GM12864 (cell line): ENCODE measurements at places on chromosomes 6 and 20.

DNA sequence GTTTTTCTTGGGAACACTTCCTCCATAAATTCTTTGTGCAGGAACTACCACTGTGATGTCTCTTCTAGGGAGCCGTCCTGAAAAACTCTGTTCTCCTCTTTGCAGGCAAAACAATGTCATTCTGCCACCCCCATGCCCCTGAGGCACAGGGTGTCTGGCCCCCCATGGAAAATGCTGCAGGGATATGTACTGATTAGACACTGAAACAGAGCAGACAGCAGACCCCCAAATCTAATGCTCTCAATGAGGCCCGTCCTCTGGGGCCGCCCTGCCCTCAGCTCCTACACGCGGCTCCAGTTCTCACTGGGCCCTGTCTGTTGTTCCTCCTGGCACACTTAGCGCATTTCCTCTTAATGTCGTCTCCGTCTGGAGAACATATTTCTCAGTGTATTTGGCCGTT, 97.5 kb downstream of the LAMP5 start:
- no peak for DNase-seq

- no peak for DNase-seq
Observed at GRCh38 chr6:169853196-169854082, 102.0 kb downstream of the ERMARD start.

DNA sequence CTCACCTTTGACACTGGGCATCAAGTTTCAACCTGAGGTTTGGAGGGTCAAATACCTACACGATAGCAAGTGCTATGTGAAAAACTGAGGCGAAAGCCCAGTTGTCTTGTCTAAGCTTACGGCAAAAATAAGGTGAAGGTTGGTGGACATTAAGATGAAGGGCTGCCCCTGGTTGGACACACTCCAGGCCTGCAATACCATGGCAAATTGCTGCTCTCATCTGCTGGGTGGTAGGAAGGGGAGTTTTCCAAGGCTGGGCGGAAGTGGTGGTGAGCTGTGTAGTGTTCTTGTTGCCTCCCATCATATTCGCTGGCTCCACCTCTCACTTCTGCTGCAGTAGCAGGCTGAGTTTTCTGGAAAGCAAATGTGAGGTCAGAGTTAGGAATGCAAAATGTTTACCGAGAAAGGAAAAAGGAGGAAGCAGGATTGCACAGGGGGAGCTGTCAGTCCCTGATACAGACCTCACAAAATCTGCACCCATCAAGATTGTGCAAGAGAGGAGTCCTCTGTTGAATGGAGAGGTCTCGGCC, 33.7 kb downstream of the SCP2D1 start:
- DNase-seq, result no peak

DNA sequence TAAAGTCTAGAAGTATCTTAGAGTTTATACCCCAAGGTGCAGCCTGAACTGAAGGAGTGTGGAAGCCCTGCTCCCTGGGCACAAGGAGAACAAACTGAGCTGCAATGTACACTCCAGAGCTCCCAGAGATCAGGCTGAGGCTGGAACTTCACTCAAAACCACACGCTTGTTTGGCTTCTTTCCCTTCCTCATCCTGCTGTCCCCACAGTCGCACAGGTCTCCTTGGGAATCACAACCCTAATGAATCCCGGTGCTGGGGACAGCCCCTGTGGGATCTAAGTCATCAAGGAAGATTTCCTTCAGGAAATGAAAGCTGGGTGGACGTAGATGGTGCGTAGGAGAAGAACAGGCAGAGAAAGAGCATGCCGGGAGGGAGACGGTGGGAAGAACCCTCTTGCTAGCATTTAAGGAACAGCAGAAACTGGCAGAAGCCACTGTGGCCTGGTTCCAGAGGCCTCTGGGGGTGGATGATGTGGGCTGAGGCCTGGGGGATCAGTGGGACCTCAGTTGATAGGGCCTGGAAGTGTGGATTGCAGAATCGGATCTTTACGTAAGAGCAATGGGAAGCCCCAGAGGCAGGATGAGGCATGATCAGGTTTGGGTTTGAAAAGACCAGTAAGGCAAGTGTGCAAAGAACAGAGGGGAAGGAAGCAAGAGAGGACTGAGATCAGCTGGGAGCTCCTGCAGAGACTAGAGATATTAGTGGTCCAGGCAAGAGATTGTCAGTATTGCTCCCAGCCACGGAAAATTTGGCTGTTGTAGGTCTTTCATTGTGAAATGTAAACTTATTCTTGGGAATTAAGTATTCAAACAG, 21.4 kb downstream of the CYP24A1 start:
- no peak for DNase-seq

DNA sequence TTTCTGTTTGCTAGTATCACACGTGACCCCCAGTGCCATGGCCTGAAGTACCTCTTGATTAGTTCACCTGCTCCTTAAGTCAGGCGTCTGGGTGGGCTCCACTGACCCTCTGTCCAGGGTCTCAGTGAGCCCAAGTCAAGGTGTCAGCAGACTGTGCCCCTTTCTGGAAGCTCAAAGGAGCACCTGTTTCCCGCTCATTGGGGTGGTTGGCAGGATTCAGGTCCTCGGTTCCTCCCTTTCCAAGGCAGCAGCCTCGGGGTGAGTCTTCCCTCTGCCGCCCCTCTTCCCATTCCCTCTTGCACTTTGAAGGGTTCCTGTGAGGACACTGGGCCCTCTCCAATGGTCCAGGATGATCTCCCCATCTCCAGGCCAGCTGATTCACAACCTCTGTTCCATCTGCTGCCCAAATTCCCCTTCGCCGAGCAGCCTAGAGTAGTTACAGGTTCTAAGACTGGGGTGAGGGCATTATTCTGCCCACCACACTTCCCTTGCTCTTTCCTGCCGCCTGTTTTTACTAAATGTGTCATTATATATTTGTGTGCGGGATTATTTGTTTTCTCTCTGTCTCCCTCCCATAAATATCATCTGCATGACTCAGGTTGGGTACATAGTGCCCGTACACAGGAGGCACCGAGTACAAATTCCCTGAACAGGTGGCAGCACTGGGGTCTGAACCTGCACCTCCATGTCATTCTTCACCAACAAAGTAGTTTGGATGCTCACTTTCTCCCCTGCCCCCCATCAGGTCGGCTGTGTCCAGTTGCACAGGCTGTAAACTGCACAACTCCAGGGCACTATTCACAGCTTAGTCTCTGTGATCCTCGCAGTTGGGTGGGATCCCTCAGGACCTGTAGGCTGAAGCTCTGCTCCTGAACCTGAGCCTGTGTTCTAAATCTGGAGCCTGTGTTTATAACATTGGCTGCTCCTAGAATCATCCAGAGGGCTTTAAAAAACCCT, 58.5 kb downstream of the RBM38 start:
- no peak for DNase-seq

DNA sequence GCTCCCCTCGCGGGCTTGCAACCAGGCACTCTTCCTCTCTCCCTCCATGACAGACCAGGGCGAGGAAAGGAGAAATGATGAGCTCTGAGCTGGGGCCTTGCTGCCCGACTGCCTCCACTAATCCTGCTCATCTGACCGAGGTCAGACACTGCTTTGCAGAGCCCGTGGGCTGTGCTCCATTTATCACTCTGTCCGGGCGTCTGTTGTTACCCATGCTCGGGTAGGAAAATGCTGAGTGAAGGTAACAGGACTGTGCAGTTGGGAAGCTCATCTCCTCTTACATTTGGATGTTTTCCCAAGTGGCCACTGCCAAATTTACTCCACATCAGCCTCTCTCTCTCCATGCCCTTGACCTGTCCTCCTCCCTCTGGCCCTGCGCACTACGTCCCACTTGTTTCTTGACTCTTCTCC, 14.6 kb downstream of the RPS6KA2 start:
- DNase-seq, result no peak

DNA sequence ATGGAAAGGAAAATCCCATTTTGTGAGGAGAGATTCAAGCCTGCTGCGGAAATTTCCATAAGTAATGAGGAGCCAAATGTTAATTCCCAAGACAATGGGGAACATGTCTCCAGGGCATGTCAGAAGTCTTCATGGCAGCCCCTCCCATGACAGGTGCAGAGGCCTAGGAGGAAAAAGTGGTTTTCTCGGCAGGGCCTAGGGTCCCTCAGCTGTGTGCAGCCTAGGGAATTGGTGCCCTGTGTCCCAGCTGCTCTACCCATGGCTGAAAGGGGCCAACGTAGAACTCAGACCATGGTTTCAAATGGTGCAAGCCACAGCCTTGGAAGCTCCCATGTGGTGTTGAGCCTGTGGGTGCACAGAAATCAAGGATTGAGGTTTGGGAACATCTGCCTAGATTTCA, 269.9 kb downstream of the TBC1D32 start:
- DNase-seq, result no peak

DNA sequence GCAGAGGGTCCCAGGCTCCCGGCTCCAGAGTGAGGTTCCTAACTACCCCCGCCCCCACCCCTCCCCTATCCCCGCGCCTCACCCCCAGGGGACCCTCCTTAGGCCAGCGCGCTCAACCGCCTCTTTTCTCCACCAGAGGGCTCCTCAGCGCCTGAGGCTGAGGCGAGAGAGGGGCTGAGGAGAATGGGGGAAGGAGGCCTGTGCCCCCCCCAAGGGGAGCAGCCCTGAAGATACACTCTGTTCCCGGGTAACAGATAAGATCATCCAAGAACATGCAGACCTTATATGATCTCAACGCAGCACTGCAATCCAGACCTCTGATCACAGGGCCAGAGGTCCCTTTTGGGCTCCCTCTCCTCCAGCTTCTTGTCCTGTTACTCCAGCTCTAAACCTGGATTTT, 43.3 kb upstream of the MRPS10 start:
- DNase-seq, result no peak

- no peak for DNase-seq
Observed at GRCh38 chr6:47434372-47435253, 43.0 kb upstream of the CD2AP start.

DNA sequence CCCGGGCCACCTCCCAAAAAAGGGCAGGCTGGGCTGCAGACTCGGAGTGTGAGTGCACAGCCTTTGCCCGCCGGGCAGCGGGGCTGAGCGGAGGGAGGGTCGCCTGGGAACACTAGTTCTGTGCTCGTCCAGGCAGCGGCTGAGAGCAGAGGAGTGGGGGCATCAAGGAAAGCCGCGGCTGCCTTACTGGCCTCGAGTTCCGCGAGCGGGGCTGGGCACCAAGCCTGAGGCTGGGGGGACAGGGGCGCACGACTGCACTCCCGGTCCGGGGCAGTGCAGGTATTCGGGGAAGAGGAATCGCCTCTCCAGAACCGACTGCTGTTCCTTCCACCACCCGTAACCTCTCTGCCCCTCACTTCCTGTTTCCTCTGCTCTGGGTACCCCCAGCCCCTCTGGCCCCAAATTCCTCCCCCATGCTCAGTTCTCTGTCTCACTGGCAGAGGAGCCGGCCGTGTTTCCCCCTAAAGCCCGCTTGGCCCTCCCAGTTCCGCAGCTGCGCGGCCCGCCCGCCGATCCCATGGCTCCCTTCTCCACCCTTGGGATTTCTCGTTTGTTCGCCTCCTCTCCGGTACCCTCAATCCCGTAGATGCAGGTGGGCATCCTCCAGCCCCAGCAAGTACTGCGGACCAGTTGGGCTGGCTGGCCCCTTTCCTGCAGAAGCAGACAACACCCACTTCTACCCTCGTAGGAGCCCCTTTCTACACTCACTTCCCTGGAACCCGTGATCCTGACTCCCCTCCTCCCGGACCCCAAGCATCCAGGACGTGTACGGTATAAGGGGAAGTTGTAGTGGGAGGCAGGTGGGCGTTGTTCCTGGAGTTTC, 5.1 kb downstream of the RING1 start:
- no peak for DNase-seq

- DNase-seq, result no peak
Observed at GRCh38 chr6:64477391-64477790, 841.8 kb downstream of the PHF3 start.

GRCh38 chr20:54257071-54257816, 49.4 kb downstream of the PFDN4 start:
- DNase-seq, result no peak

DNA sequence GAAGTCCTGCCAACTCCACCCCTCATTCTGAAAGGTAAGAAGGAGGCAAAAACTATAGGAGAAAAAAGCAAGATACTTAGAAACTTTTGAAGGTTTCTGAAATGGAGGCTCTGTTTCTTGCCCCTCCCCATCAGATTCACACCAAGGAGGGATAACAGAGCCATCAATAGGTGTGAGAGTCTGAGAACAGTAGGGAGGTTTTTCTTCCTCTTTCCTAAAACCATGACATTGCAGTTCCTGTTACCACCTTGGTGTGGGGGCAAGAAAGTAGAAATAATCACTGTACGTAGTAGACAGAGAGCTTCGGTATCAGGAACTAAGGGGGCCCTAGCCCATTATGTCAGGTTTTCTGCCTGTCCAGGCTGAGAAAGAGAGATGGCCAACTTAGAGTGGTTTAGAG, 333.3 kb upstream of the SYNCRIP start:
- no peak for DNase-seq

- no peak for DNase-seq
Observed at GRCh38 chr20:63309261-63310071, 16.5 kb downstream of the COL20A1 start.

- no peak for DNase-seq
Observed at GRCh38 chr6:130778946-130779657, 48.1 kb upstream of the SMLR1 start.

GRCh38 chr20:44370639-44371218, 15.2 kb downstream of the HNF4A start:
- no peak for DNase-seq

DNA sequence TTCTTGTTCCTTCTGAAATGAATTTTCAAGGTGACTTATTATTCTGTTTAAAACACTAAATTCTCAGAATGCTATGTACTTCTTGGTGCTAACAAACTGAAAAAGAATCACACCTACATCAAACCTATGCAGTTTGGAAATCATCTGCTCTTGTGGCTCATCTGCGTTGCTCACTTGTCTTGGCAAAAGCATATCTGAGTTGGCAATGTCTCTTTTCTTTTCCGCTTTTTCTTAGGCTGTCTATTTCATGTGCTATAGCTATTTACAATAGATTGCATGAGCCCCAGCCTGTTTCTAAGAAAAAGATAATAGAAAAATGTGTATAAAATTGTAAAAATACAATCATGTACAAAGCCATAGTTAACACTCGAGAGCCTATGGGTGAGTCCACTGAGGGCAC, 348.9 kb upstream of the AGPAT4 start:
- no peak for DNase-seq

GRCh38 chr6:23505026-23505425, 621.0 kb upstream of the NRSN1 start:
- DNase-seq, result no peak

DNA sequence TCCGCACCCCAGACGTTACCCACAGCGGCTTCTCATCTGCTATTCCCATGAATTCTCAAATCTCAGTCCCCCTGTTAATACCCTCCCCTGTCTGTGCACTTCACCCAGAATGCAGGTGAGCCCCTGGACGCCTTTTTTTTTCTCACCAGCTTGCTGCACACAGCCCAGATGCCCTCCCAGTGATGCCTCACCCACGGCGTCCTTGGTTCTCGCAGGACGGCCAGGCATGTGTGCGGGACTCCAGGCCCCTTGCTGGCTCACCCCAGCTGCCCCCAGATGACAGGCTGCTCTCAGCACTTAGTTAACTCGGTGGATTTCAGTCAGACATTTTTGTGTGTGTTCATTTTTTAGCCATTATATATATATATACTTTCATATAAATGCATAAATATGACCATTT, 25.4 kb upstream of the PI16 start:
- DNase-seq, result no peak

DNA sequence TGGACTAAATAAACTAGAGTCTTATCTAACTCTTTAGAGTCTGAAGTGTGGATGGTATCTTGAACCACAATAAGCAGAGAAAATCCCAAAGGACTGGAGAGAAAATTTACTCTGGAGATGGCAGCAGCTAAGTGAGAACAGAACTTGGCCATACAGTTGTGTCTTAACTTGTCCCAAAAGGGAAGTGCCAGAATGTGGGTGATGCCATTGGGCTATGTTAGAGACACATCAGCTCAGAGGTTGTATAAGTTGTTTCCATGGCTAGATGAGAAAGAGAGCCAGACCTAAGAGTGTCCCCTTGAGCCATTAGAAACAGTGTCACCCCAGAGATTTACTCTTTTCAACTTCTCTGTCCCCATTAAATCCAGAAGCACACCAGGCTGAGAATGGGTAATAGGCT, 36.2 kb downstream of the FOXO3 start:
- DNase-seq, result no peak
